ENCODE measurements at places on chromosomes 6 and 20.

GRCh38 chr6:144606083-144606482 lies 320.9 kb downstream of the UTRN start:
- no peak for DNase-seq

DNA sequence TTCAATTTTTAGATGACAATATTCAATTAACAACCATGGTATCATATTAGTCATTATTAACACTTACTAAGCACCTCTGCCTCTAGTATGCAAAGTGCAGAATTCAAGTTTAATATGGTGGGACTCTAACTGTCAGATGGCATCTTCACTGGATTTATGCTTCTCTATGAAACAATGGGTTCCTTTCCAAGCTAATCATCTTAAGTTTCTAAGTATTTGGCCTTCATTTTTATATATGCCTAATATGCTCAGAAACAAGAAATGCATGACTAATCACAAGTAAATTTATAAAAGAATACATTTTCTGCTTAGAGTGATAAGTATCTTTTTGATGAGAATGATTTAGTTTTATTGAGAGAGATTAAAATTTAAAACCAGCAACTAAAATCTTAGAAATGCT lies 144.7 kb downstream of the HIVEP2 start:
- no peak for DNase-seq

DNA sequence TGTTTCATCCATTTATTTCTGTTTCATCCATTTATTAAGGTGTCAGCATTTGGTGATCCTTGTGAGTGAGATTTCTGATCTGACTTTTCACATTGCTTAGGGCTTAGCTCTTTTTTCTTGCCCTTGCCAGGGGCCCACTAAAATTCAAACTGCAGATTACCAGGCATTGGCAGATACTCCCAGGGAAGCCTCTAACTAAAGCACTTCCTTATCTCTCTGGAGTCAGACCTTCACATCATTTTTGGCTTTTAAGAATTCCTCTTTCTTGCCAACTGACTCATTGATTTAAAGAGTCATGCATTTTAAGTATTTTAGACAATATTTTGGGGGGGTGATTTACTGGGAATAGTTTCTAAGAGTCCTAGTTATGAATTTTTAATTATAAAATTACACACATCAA lies 2.6 kb upstream of the WFDC8 start:
- DNase-seq: no peak

DNA sequence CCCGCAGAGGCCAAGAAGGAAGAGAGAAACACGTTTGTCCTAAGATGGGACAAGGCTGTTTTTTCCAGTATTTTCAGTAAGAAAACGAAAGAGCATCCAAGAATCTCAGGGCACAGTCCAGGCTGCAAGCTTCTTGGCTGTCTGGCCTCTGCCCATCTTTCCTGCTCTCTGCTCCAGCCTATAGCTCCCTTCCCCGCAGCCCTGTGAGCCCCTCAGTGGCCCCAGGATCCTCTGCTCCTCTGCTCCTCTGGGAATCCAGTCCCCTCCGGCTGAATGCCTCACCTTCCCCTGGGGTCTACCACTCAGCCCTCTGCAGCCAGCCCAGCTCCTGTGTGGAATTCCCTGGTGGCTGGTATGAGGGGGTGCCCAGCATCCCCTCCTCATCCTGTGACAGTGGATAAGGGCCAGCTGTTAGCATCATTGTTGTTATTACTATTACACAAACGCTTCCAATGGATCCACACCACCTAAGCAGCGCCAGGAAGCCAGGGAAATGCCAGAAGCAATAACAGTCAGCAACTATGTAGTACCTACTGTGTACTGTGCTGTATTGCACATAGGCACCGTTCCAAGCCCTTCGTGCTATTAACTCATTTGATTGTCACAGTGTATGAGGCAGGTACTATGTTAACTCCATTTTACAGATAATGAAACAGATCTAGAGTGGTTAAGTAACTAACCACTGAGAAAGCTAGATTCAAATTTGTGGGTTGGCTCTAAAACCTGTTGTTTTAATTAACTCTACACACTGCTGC lies 60.3 kb upstream of the PTPN1 start:
- DNase-seq: no peak

GRCh38 chr6:45724511-45724910 lies 291.1 kb downstream of the CLIC5 start:
- DNase-seq: no peak

DNA sequence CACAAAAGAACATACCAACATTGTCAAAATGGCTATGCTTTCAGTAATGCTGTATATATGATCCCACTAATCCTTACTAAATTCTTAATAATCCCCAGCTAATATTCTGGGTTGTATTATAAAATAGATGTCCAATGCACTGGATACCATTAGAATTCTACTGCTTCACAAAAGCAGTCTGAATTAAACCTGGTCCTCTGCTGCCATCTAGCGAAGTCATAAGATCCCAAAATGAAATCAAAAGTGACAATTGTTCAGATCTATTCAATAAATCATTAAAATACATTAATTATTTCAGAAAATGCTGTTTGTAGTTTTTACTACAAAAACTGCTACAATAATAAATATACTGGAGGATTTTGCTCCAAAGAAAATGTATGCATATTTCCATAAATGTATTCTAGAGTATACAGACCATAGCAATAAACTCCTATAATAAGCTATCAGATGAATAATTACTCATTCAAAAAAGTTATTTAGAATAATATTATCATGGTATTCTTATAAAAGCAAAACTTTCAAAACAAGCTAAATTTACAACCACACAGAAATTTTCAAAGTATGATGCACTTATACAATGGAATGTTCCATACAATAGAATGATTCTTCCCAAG lies 92.6 kb downstream of the RNGTT start:
- peak; percentile 12 for DNase-seq

- no peak for DNase-seq
Observed at GRCh38 chr6:139863346-139863745, 488.9 kb upstream of the CITED2 start.

GRCh38 chr6:30725713-30726505 lies 5.8 kb downstream of the TUBB start:
- DNase-seq: no peak

- no peak for DNase-seq
Observed at GRCh38 chr6:165900970-165901369, 237.9 kb upstream of the PDE10A start.

DNA sequence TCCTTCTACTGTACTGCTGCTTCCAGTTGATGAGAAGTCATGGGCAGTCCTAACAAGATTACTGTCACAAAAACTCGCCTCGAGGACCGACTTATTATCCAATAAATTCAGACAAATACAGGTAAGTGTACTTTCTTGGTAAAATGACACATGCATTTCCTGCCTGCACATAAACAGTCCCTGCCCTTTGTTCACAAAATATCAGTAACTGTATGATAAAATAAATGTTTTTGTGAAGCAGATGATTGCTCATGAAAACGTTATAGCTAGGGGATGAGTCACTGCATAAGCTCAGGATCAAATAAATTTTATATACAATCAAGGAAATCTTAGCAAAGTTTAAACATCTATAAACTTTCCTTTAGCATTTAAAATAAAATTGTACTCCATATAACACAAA lies 164.5 kb upstream of the RIPOR2 start:
- DNase-seq: no peak

DNA sequence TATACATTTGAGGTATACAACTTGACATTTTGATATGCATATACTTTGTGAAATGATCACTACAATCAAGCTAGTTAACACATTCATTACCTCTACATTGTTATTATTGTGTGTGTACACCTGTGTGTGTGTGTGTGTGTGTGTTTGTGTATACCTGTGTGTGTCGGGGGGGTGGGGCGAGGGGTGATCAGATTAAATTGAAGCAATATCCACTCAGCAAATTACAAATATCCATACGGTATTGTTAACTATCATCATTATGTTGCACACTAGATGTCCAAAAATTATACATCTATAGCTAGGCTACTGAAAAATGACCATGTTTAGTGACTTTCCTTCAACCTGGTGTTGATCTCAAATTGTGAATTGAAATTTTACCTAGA lies 1.8 kb downstream of the RHAG start:
- DNase-seq: no peak

DNA sequence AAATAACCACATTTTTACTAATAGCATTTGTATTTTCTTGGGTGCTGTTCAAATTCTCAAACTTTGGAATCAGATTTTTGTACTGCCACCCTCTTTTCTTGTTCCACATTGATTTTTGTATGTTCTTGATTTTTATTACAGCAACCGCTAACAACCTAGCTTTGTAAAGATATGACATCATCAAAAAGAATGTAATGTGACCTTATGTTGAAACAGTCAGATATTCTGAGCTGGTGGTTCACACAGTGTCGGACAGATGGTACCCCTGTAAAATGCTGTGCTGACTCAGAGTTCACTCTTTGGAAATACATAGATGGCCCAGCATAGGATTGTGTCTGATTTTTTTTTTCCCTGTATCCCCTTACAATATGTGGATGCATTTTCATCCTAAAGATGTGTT lies 118.9 kb downstream of the QKI start:
- no peak for DNase-seq

DNA sequence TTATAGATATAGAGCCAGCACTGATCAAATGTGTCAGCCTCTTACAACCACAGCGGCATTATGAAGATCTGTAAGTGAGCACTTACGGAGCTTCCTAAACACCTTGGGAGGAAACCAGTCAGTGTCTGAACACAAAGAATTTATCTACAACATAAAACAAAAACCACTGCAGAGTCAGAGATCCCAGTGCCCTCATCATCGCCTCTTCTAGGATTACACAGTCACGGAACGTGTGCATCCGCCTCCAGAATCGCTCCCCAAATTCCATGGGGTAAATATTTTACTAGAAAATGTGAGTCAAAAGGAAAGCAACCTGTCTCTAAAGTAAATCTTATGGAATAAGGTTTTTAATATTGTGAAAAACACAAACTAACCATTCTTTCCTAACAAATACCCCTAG lies 243.6 kb downstream of the PACRG start:
- no peak for DNase-seq

GRCh38 chr6:35356391-35356790 lies 14.0 kb downstream of the PPARD start:
- DNase-seq: no peak

GRCh38 chr20:58647796-58648501 lies 3.1 kb upstream of the STX16 start:
- DNase-seq: no peak

- no peak for DNase-seq
Observed at GRCh38 chr6:165884813-165885765, 222.0 kb upstream of the PDE10A start.

- DNase-seq: no peak
Observed at GRCh38 chr20:4866429-4866828, 134.9 kb downstream of the SLC23A2 start.

- DNase-seq: no peak
Observed at GRCh38 chr20:24657878-24658620, 188.6 kb downstream of the SYNDIG1 start.

DNA sequence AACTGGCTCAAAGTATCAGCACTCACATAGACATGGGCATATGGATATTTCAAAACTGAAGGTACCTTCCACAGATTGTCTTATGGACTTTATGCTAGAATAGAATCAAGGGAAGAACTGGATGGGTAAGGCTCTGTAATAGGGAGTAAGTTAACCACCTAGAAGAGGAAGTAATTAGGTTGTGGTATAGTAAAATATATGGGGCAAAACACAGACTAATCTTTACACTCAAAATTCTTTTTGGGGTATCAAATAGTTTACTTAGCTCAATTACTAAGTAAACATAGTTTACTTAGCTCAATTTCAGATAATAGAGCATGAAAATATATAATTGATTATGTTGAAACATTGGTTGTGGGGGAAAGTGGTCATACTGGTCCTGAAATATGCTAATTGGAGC lies 94.2 kb upstream of the ATXN1 start:
- DNase-seq: no peak
